ENCODE measurements at places on chromosomes 2 and 18. TPM values are rescaled to one million over a fixed set of nuclear protein-coding genes. Genes with fewer than 3 reads are reported as not detected.
A peak's percentile ranks its signal among the peaks of the same experiment; 100 is the strongest.

DNA sequence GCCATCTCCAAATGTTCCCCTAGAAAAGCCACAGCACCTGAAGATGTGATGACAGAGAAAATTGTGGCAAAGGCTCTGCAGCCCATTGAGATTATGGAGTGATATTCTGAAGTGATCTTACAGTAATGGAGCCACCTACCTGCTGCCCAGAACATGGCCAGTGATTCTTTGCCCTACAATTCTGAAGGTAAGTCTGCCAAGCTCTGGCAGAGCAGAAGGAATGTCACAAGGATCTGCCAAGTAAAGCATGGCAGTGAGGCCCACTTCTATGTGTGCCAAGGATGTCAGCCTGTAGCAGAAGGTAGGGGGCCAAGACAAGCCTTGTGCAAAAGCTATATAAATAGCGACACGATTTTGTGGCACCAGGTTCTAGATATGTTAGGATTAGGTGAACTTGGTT, 155.1 kb downstream of the RND3 start:
- H3K4me1 ChIP-seq, result peaks cover 4% of the 10 kb centered on the region
- no peak overlapping the region for H3K4me3 ChIP-seq
- no peak overlapping the region for H3K27ac ChIP-seq
- no peak for DNase-seq
- H3K36me3 ChIP-seq, result no peaks in the 10 kb centered on the region
- H3K27me3 ChIP-seq, result no peaks in the 10 kb centered on the region

The VWC2L gene
- total RNA-seq, result not detected

GRCh38 chr2:188207554-188207953, 84.1 kb upstream of the GULP1 start:
- H3K4me3 ChIP-seq, result no peak overlapping the region
- no peak overlapping the region for H3K27ac ChIP-seq
- H3K36me3 ChIP-seq, result no peaks in the 10 kb centered on the region

The HSBP1L1 gene
- 31.8 TPM for total RNA-seq

The KCNF1 gene
- total RNA-seq, result 0.83 TPM

DNA sequence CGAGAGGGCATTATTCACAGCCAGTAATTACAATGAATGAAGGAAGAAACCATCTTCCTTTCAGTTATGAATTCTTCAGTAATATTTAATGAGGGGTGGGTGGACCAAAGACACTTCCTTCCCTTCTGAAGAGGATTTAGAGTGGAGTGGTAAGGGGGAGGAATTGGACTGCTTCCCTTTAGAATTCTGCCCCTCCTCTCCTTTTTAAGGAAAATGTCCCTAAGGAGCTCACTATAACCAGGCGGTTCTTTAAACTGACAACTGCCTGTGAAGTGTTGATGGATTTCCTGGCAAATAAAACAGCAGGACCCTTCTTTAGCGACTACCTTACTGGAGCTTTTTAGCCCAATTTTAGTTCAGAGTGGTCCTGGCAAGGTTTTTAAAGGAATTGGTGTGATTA, 86.4 kb downstream of the LIMS1 start:
- H3K27ac ChIP-seq, result peak overlapping the region; percentile 69
- DNase-seq, result no peak
- H3K27me3 ChIP-seq, result no peaks in the 10 kb centered on the region
- H3K36me3 ChIP-seq, result no peaks in the 10 kb centered on the region
- peaks cover 67% of the 10 kb centered on the region for H3K4me1 ChIP-seq

DNA sequence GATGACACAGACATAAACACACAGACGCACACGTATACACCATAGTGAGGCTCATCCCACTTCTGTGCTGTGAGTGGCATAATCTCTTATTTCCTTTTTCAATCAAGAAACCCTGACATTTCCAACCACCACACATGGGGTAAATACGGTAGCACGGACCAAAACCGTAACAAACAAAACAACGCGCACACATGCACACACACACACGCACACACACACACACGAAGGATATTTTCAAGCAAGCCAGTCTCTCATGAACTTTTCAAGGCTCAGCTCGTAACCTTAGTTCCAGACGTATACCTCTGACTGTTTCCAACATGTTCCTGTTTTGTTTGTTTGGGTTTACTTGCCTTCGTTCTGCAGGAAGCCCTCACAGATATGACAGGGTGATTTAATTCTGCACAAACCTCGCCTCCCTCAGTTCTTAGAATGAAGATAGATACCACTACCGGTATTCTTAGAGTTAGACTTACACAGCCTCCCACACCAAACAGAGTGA, 119.8 kb downstream of the BCL2 start:
- peaks cover 7% of the 10 kb centered on the region for H3K4me1 ChIP-seq
- H3K36me3 ChIP-seq, result no peaks in the 10 kb centered on the region
- no peaks in the 10 kb centered on the region for H3K27me3 ChIP-seq
- DNase-seq, result no peak
- H3K4me3 ChIP-seq, result no peak overlapping the region

DNA sequence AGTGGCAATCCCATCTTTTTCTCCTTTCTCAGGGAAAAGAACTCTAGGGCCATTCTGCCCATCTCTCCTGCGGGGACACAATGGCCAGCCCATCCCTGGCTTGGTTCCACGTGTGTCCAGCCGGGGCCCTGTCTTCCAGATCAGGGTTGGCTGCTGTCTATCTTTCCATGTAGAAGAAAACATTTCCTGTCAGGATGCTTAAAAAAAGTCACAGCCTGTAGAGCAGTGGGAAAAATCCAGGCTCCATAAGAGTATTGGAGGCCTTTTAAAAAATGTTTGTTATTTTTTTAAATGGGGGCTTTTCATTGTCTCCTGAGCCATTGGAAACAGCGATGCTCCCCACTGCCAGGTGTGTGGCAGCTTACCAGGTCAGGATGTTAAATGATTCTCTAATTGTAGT, 105.6 kb downstream of the TGFA start:
- no peaks in the 10 kb centered on the region for H3K4me1 ChIP-seq
- no peaks in the 10 kb centered on the region for H3K36me3 ChIP-seq
- H3K27me3 ChIP-seq, result peaks cover 26% of the 10 kb centered on the region
- no peak overlapping the region for H3K27ac ChIP-seq
- no peak overlapping the region for H3K4me3 ChIP-seq

GRCh38 chr2:47029737-47030524, 114.3 kb upstream of the MCFD2 start:
- H3K27me3 ChIP-seq, result no peaks in the 10 kb centered on the region
- H3K4me1 ChIP-seq, result peaks cover 30% of the 10 kb centered on the region
- peaks cover 2% of the 10 kb centered on the region for H3K36me3 ChIP-seq
- DNase-seq, result no peak

GRCh38 chr2:223896833-223897311, 48.3 kb downstream of the WDFY1 start:
- no peak overlapping the region for H3K4me3 ChIP-seq
- H3K4me1 ChIP-seq, result no peaks in the 10 kb centered on the region
- H3K27ac ChIP-seq, result no peak overlapping the region
- H3K36me3 ChIP-seq, result peaks cover 39% of the 10 kb centered on the region
- no peaks in the 10 kb centered on the region for H3K27me3 ChIP-seq

The NAT8 gene
- total RNA-seq, result not detected

GRCh38 chr2:160533482-160533881, 39.9 kb upstream of the RBMS1 start:
- no peak overlapping the region for H3K4me3 ChIP-seq
- H3K27ac ChIP-seq, result peak overlapping the region; percentile 41
- peaks cover 17% of the 10 kb centered on the region for H3K4me1 ChIP-seq
- DNase-seq, result no peak

The IL1RL1 gene
- total RNA-seq, result 0.09 TPM

DNA sequence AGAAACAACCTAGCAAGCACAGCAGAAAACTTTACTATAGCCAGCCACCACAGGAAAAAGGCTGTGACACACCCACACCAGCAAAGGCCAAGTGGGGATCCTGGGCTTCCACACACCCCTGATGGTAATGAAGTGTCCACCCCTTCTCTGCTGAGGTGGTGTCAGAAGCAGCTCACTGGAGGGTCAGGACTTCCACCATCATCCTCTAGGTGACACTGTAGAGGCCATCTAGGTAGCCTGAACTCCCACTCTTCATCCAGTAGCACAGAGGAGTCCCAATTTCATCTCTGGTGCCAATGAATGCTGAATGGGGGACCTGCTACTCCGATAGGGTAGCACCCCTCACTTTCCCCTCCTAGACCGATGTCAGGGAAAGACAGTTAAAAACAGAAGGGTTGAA, 1544.4 kb downstream of the LRP1B start:
- H3K36me3 ChIP-seq, result no peaks in the 10 kb centered on the region
- peaks cover 8% of the 10 kb centered on the region for H3K4me1 ChIP-seq
- no peak for DNase-seq
- H3K27me3 ChIP-seq, result no peaks in the 10 kb centered on the region
- no peak overlapping the region for H3K4me3 ChIP-seq
- H3K27ac ChIP-seq, result no peak overlapping the region

DNA sequence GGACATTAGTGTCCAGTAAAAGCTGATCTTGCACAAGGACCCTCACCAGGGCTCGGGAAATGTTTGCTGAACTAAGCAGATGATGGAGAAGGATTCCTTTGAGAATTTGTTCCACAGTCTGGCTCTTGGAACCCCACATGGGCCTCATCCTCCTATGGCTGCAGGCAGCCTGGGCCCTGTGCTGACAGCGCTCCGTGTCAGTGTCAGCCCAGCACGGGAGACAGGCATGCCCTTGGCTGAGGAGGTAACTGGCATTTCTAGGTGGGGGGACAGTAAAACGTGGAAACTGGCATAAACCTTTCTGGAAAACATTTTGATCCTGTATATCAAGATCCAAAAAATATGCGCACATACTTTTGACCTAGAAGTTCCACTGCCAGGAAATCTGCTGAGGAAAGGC, 10.5 kb downstream of the PTMA start:
- no peaks in the 10 kb centered on the region for H3K36me3 ChIP-seq
- H3K27me3 ChIP-seq, result no peaks in the 10 kb centered on the region
- no peak for DNase-seq

The MC2R gene
- not detected for total RNA-seq

- peaks cover 2% of the 10 kb centered on the region for H3K4me1 ChIP-seq
- no peaks in the 10 kb centered on the region for H3K27me3 ChIP-seq
- H3K36me3 ChIP-seq, result no peaks in the 10 kb centered on the region
- H3K27ac ChIP-seq, result no peak overlapping the region
- no peak for DNase-seq
Observed at GRCh38 chr2:158131919-158132566, 30.4 kb downstream of the UPP2 start.

The IL36RN gene
- total RNA-seq, result 0.84 TPM

GRCh38 chr2:80858965-80859364, 554.4 kb upstream of the LRRTM1 start:
- no peak for DNase-seq
- H3K4me3 ChIP-seq, result no peak overlapping the region
- no peaks in the 10 kb centered on the region for H3K36me3 ChIP-seq
- H3K4me1 ChIP-seq, result peaks cover 4% of the 10 kb centered on the region
- H3K27ac ChIP-seq, result no peak overlapping the region

DNA sequence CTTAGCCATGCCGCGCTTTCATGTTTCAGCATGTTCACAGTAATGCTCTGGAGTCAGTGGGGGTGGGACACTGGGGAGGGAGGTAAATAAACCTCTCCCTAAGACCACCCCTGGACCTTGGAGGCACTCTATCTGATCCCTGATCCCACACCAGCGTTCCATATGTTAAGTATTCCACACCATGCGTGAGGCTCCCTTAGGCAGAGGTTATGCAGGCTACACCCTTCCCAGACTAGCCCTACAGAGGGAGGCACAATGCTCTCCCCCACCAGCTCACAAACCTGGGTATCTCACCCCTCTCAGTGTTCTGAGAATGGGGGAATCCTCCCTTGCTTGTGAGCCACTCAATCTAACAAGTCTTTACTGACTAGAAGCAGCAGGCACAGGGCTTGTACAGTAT, 1610.4 kb upstream of the ZEB2 start:
- DNase-seq, result no peak
- H3K27me3 ChIP-seq, result no peaks in the 10 kb centered on the region
- H3K36me3 ChIP-seq, result no peaks in the 10 kb centered on the region
- no peak overlapping the region for H3K27ac ChIP-seq
- H3K4me3 ChIP-seq, result no peak overlapping the region

DNA sequence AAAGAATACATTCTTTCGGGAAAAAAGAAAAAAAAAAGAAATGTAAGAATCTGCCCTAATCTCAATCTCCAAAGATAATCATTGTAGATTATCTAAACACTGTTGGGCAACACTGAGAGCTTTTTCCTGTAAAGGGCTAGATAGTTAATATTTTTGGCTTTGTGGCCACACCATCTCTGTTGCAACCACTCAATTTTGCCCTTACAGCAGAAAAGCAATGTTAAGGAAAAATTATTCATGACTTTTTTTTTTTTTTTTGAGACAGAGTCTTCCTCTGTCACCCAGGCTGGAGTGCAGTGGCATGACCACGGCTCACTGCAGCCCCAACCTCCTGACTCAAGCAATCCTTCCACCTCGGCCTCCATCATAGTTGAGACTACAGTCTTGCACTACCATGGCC, 17.3 kb upstream of the FZD5 start:
- no peak overlapping the region for H3K4me3 ChIP-seq
- H3K36me3 ChIP-seq, result no peaks in the 10 kb centered on the region
- DNase-seq, result no peak
- peaks cover 13% of the 10 kb centered on the region for H3K4me1 ChIP-seq
- no peaks in the 10 kb centered on the region for H3K27me3 ChIP-seq

DNA sequence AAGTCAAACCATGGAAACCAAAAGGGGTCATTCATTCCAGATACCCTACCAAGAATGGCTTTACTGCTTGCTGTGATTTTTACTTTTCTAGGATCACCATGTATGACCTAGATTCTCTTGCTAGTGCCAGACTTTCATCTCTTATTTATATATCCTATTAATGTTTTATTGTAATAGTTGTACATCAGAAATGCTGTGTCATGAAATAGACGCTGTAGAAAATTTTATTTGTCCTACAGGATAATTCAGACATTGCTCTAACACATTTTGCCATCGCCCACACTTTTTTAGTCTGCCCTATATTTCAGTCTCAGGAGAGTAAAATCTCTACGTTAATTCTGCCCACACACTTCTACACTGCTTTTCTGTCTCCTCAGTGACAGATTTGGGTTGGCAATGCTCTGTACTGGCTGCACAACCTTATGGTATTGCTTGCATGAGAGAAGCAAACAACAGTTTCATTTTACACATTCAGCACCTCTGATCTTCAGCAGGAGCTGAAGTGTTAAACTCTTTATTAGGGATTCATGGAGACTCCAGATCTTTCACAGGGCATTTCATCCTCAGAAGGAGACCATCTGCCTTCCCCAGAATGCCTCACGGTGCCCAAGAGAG, 871.8 kb upstream of the CHAC2 start:
- no peaks in the 10 kb centered on the region for H3K27me3 ChIP-seq
- no peak overlapping the region for H3K4me3 ChIP-seq
- peaks cover 1% of the 10 kb centered on the region for H3K36me3 ChIP-seq
- no peak overlapping the region for H3K27ac ChIP-seq
- DNase-seq, result no peak

GRCh38 chr18:58341916-58342315, 287.0 kb downstream of the ALPK2 start:
- peaks cover 45% of the 10 kb centered on the region for H3K4me1 ChIP-seq
- H3K27ac ChIP-seq, result no peak overlapping the region
- peaks cover 26% of the 10 kb centered on the region for H3K36me3 ChIP-seq

GRCh38 chr18:67081482-67082211, 434.9 kb downstream of the DSEL start:
- DNase-seq, result no peak
- no peaks in the 10 kb centered on the region for H3K36me3 ChIP-seq
- no peaks in the 10 kb centered on the region for H3K27me3 ChIP-seq
- peaks cover 4% of the 10 kb centered on the region for H3K4me1 ChIP-seq

The CCDC150 gene
- total RNA-seq, result 18.0 TPM

The KCNIP3 gene
- total RNA-seq, result 8.3 TPM

GRCh38 chr18:29779096-29779495, 1263.4 kb downstream of the DSC3 start:
- no peak overlapping the region for H3K27ac ChIP-seq
- H3K4me1 ChIP-seq, result peaks cover 4% of the 10 kb centered on the region
- DNase-seq, result no peak
- H3K36me3 ChIP-seq, result no peaks in the 10 kb centered on the region
- H3K27me3 ChIP-seq, result no peaks in the 10 kb centered on the region

The AGFG1 gene
- 59.3 TPM for total RNA-seq
